NCI-H1417 (cell line): ENCODE measurements at places on chromosomes 3 and 15.
A peak's percentile ranks its signal among the peaks of the same experiment; 100 is the strongest.

- peak; percentile 62 for DNase-seq
Measured at GRCh38 chr15:98547741-98548138, 100.6 kb upstream of the IGF1R start.

- DNase-seq = no peak
Measured at GRCh38 chr3:169077394-169077906, 586.1 kb downstream of the MECOM start.

DNA sequence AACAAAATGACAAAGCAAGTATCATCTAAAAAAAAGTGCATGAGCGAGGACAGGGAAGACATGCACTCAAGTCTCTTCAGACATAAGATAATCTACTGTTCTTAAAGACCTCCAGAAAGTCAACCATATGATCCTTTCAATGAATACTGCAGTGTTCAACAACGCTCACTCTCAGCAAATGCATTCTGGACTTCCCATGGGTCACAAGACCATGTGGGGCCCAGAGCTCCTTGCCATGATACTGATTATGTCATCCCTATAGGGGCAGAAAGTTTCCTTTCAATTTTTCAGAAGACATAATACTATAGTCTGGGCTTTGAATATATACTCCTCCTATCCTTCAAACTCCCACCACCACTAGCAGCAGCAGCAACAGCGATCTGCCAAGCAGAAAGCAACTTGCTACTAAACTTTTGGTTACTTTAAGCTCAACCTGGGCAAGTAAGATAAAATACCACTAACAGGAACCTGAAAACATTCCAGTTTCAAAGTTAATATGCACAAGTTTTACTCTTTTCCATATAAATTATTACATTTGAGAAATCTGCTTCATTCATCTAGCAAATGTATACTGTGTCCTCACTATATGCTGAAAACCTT lies 143.5 kb downstream of the ADAM10 start:
- no peak for DNase-seq

GRCh38 chr3:86594838-86595237 lies 396.1 kb downstream of the VGLL3 start:
- DNase-seq = no peak

GRCh38 chr3:133055339-133055738 lies 17.1 kb downstream of the TMEM108 start:
- DNase-seq = no peak

GRCh38 chr3:42804831-42805132 lies 492 bp upstream of the HIGD1A start:
- DNase-seq = no peak

GRCh38 chr3:4939276-4939675 lies 40.0 kb upstream of the BHLHE40 start:
- no peak for DNase-seq

GRCh38 chr15:68986322-68986721 lies 28.2 kb upstream of the NOX5 start:
- DNase-seq = peak; percentile 71

GRCh38 chr15:60179786-60180391 lies 175.8 kb downstream of the FOXB1 start:
- DNase-seq = peak; percentile 23

GRCh38 chr15:98876451-98877369 lies 130.9 kb downstream of the PGPEP1L start:
- DNase-seq = no peak
